ENCODE measurements at places on chromosomes 7 and 10.

- DNase-seq, result no peak
Observed at GRCh38 chr7:90530263-90530662, 60.8 kb downstream of the PTTG1IP2 start.

DNA sequence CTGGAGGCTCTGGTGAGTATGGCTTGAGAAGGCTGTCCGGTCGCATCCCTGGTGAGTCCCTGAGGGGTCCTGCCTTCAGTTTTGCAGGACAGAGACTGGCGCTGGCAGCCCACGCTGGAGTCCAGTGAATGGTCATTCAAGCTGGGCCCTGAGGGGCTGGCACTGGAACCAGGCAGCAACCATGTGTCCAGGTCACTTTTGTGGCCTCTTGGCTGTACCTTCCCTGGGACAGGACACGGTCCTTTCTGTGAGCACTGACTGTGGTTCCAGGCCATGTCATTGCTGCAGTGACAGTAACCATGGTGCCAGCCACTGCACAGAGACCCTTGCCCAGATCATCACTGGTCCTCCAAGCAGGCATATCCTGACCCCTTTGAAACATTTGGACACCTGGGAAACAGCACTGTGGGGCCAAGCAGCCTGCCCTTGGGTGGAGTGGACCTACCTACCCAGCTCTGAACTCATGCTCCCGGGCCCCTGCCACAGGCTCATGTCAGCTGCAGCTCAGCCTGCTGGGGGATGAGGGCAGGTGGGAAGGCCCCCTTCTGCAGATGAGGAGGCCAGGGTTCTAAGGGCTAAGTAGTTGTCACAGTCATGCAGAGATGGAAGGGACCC lies 72.1 kb downstream of the ADCY1 start:
- no peak for DNase-seq

DNA sequence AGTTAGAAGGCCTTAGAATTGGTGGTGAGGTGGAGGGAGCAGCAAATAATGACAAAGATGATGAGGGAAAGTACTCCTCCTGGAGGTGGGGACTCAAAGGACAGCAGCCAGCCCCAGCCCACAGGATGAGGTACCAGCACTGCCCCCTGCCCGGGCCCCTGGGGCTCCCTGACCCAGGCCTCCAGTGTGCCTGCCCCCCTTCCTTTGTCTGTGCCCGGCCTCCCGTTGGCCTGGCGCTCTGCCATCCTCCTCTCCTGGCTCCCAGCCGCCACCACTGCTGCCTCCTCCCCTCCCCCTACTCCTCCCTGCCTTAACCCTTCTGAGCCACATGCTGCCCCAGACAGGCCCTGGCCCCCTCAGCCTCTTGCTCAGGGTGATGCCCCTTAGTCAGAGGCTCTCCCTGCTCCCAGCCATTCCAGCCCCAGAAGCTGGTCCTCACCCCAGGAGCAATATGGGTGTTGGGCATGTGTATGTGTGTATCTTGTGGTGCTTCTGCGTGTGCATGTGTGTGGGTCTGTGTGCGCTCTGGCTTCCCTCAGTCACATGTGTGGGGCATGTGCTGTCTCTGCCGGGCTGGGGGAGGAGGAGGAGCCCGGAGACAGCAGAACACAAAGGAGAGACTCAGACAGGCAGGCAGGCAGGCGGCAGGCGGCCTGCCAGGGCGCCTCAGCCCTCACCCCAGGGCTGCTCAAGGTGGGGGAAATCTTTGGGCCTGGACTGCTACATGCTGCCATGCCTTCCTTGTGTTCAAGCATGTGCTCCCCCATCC lies 2.6 kb downstream of the LDB1 start:
- peak; percentile 95 for DNase-seq

GRCh38 chr7:54596747-54597146 lies 54.6 kb downstream of the VSTM2A start:
- DNase-seq, result no peak

DNA sequence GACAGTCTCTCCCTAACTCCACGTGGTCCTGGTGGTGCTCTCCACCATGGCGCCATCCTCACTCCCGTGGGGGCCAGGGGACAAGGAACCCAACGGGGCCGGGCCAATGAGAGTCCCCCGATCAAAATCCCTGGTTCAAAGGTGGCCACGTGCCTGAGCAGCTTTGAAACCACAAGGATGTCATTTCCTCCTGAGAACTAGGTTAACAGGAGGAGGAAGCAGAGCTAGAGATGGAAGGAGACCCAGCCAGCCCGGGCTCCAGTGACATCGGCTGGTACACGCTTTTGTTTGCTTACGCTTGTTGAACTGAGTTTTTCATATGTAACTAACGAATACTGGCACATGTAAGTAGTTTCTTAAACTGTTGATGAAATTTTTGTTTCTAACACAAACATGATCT lies 61.7 kb downstream of the PRPF18 start:
- DNase-seq, result no peak

DNA sequence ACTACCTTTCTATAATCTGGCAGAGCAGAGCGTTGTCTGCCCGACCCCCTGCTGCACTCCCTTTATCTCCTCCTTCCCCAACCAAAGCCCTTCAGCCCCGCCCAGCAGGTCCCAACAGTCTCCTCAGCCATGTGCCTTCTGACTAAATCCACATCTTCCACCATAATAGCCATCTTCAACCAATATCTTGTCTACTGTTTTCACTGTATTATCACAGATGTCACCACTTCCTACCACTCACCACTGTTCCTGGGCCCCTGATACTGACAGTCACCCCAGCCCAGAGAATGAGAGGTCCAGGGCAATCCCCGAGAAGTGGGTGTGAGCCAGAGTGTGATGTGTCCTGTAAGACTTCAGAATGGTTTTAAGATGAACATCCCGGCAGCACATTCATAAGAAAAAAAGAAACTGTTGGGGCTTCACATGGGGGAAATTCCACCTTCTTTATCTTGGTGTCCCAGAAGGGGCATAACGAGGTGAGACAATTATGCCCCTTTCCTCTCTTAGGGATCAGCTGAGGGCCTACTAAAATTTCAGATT lies 25.3 kb downstream of the CCDC6 start:
- DNase-seq, result no peak

- DNase-seq, result no peak
Observed at GRCh38 chr7:55134359-55134725, 115.5 kb downstream of the EGFR start.

- DNase-seq, result no peak
Observed at GRCh38 chr7:54397836-54398612, 144.2 kb upstream of the VSTM2A start.

Data from ovary (tissue), 10 donors.